ENCODE measurements at places on chromosomes 5 and 9. TPM values are rescaled to one million over a fixed set of nuclear protein-coding genes. Genes with fewer than 3 reads are reported as not detected.
A peak's percentile ranks its signal among the peaks of the same experiment; 100 is the strongest.

Gene LNPEP
- total RNA-seq, result 21.4 TPM

DNA sequence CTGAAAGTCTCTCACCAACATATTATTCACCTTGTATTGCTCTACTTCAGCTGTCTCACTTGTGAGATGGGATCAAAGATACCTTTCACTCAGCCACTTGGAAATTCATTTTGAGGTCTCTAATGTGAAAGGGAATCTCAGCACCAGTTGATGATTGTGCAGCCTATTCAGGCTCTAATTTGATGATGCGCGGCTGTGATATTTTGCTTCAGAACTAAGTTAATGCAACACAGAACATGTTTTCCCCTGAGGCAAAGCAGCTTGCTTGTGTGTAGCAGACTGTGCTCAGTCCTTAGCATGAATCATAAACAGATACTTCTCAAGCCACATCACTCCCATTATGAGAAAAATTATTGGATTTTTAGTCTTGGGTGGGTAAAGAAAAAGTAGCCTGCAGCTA, 378.8 kb downstream of the OSTF1 start:
- no peak for DNase-seq

- peak; percentile 65 for DNase-seq
Measured at GRCh38 chr5:50744776-50745175, 78.3 kb downstream of the PARP8 start.

DNA sequence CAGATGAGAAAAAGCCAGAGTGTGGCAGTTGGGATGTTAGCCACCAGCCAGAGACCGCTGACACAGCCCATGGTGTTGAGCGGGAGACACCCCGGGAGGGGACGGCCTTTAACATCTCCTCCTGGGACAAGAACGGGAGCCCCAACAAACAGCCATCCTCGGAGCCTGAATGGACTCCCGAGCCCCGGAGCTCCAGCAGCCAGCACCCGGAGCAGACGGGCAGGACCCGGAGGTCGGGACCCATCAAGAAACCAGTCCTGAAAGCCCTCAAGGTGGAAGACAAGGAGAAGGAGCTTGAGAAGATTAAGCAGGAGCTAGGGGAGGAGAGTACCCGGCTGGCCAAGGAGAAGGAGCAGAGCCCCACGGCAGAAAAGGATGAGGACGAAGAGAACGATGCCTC, 28.0 kb upstream of the POMT1 start:
- DNase-seq, result no peak

Gene PCDHGC5
- 0.06 TPM for total RNA-seq

GRCh38 chr9:98057138-98057799, 737 bp downstream of the NANS start:
- DNase-seq, result no peak

- no peak for DNase-seq
Measured at GRCh38 chr5:15615859-15616258, 115.9 kb downstream of the FBXL7 start.

GRCh38 chr5:37721447-37721871, 118.4 kb downstream of the GDNF start:
- DNase-seq, result no peak

Gene KCNIP1
- total RNA-seq, result 2.0 TPM

Gene IL6ST
- total RNA-seq, result 61.6 TPM

GRCh38 chr5:116622375-116623050, 47.9 kb upstream of the SEMA6A start:
- DNase-seq, result no peak

Gene BBLN
- 194 TPM for total RNA-seq

Gene GARIN3
- total RNA-seq, result not detected

Gene ROR2
- 3.1 TPM for total RNA-seq

Gene LRRC19
- not detected for total RNA-seq

Gene SLC6A19
- not detected for total RNA-seq

- DNase-seq, result no peak
Measured at GRCh38 chr5:759111-759751, 25.3 kb downstream of the ZDHHC11B start.

- no peak for DNase-seq
Measured at GRCh38 chr5:123720955-123721354, 209.0 kb downstream of the CSNK1G3 start.
